ENCODE measurements at places on chromosomes 7 and 10.

- no peak for DNase-seq
These were observed 46.7 kb upstream of the PLCE1 start for GRCh38 chr10:93947055-93947454.

- no peak for DNase-seq
These were observed 379.7 kb downstream of the PHTF2 start for GRCh38 chr7:78178319-78178718.

- DNase-seq: no peak
These were observed 49.5 kb downstream of the FAM53B start for GRCh38 chr10:124694481-124695220.

DNA sequence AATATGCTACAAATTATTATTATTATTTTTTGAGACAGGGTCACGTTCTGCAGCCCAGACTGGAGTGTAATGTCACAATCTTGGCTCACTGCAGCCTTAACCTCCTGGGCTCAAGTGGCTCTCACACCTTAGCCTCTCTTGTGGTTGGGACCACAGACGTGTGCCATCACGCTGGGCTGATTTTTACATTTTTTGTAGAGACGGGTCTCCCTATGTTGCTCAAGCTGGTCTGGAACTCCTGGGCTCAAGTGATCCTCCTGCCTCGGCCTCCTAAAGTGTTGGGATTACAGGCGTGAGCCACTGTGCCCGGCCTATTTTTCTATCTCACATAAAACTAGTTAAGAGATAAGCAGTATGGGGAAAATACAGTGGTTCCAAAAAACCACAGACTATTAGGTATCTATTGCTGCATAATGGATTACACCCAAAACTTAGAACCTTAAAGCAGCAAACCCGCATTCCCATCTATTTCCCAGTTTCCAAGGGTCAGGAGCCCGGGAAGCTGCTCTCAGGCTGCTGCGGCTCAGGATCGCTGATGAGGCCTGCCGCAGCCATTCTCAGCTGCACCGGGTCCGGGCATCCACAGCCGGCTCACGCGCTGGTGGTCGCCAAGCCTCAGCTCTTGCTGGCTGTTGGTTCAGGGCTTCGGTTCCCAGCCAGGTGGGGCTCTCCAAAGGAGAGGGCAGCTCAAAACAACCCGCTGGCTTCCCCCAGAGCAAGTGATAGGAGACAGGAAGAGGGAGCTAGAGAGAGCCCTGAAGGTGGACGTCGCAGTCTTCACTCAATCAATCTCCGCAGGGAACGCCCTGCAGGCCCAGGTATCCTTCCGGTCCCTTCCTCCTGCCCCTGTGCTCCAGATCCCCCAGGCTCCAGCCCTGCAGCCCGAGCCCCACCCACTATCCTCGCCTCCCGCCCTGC is 128.2 kb downstream of the UBE2H start:
- no peak for DNase-seq

GRCh38 chr7:69180662-69181061 is 417.6 kb upstream of the AUTS2 start:
- DNase-seq: no peak

DNA sequence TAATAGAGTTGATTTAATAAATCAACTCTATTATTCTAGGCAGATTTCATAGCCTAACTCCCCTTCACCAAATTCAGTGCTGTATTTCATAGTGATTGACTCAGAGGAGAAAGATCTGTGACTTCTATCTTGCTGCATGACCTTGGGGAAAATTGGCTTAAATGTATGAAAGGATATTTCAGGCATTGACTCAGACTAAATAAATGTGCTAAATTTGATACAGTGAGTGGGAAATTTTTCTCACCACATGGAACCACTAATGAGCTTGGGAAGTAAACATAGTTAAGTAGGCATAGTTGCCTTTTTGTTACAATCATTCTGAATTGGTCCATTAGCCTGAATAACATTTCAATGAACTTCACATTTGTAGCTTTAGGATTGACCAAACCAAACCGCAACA is 89.0 kb upstream of the PRPS1L1 start:
- no peak for DNase-seq

- DNase-seq: peak; percentile 38
These were observed 232.2 kb downstream of the DNAJB6 start for GRCh38 chr7:157568770-157569584.

GRCh38 chr10:127937069-127937468 is 30.2 kb downstream of the PTPRE start:
- no peak for DNase-seq

- DNase-seq: no peak
These were observed 21.8 kb downstream of the STAM start for GRCh38 chr10:17665747-17666146.

DNA sequence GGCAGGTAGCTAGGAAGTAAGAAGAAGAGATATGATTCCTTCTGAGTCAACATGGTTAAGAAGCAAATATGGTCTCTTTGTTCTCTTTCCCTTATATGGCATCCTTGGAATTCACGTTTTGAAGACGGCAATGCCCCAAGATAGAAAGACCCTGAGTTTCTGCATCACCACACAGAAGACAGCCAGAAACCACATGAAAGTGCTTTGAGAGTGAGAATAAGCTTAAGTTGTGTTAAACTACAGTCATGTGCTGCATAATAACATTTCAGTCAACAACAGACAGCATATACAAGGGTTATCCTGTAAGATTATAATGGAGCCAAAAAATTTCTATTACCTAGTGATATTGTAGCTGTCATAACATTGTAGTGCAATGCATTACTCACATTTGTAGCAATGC is 89.9 kb upstream of the STEAP1 start:
- no peak for DNase-seq

GRCh38 chr7:24498439-24498838 is 74.8 kb upstream of the PALS2 start:
- no peak for DNase-seq

DNA sequence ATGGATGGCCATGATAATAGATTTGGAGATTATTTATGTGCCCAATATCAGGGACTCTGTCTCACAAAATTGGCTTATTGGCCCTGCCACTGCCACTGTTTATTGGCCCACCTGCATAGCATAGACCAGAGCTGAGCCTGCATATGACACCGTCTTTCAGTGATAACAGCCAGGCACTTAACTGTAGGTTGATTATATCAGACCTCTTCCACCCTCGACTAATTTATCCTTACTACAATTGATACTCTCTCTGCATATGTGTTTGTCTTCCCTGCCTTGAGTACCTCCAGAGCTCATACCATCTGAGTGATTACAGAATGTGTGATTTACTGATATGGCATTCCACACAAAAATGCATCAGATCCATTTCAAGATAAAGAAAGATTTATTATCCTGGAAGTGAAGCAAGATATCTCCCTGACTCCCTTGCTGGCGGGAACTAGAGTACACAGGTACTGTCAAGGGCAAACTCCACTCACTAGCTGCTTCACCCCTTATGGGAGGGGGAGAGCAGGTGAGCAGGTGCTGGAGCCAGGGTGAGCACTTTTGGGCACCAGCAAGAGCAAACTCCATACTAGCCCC is 13.1 kb upstream of the SAMD9L start:
- no peak for DNase-seq

- no peak for DNase-seq
These were observed 280.6 kb downstream of the TFEC start for GRCh38 chr7:115749924-115750323.

DNA sequence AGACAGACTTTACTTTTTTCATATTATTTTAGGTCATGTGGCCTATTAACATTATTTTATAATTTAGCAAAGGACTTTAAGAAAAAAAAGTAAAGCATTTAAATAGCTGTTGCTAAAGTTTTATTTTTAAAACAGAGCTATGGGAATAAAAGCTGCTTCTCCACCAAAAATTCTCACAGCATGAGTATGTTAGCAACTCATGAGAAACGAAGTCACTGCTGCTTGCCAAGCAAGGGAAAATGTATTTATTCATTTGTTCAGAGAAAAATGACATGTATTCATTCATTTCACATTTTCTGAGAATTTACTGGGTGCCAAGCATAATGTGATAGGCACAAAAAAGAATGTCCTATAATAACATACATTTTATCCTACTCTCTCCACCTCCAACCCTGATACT is 5.1 kb downstream of the LRRC72 start:
- no peak for DNase-seq

DNA sequence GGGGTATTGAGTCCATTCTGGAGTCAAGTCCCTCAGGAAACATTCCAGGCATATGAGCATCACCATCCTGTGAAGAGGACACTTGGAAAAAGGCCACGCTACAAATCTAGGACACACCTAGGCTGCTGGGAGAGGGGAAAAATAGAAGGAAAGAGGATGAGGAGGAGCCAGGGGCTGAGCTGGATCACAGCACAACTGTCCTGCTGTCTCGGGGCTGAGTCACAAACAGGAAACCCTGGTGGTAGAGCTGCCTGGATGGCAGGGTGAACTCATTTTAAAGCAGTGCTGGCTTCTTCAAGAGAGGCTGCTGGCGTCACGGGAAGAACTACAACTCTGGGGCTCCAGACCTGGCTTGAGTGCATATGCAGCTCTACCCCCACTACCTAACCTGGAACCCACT is 151.5 kb downstream of the RNF216 start:
- DNase-seq: peak; percentile 24

GRCh38 chr10:104913390-104913789 is 272.3 kb downstream of the SORCS3 start:
- DNase-seq: no peak

All from stimulated activated CD4-positive, alpha-beta T cell treated with anti-CD3 and anti-CD28 coated beads, Interleukin-12 subunit alpha, Interleukin-12 subunit beta, amount 100 ng/mL, for 4 hours (primary cell).